Activated B cell treated with CpG ODN at 0.5 μM for 24 hours (primary cell): ENCODE measurements at places on chromosomes 11 and 22. TPM values are rescaled to one million over a fixed set of nuclear protein-coding genes. Genes with fewer than 3 reads are reported as not detected.
A peak's percentile ranks its signal among the peaks of the same experiment; 100 is the strongest.

GRCh38 chr11:47998733-47999359 lies 18.5 kb downstream of the PTPRJ start:
- no peak for DNase-seq

DNA sequence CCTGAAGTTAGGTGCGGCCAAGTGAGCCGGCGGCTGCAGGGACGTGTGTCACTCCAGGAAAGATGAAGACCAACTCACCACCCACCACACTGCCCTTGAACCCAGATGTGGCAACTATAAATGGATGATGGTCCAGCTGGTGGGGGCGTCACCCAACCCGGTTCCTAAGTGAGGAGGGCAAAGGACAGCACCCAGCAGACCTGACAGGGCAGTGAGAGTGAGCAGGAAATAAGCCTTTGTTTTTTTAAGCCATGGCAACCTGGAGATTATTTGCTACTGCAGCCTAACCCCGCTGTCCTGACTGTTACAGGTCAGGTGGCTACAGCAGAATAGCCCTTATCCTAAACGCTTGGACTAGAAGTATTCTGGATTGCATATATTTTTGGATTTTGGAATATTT lies 228.9 kb downstream of the CTTN start:
- DNase-seq: no peak

Gene MCAM
- total RNA-seq: 0.15 and 0.20 TPM in 2 replicates

GRCh38 chr11:19666951-19667350 lies 45.7 kb upstream of the NAV2 start:
- DNase-seq: no peak

DNA sequence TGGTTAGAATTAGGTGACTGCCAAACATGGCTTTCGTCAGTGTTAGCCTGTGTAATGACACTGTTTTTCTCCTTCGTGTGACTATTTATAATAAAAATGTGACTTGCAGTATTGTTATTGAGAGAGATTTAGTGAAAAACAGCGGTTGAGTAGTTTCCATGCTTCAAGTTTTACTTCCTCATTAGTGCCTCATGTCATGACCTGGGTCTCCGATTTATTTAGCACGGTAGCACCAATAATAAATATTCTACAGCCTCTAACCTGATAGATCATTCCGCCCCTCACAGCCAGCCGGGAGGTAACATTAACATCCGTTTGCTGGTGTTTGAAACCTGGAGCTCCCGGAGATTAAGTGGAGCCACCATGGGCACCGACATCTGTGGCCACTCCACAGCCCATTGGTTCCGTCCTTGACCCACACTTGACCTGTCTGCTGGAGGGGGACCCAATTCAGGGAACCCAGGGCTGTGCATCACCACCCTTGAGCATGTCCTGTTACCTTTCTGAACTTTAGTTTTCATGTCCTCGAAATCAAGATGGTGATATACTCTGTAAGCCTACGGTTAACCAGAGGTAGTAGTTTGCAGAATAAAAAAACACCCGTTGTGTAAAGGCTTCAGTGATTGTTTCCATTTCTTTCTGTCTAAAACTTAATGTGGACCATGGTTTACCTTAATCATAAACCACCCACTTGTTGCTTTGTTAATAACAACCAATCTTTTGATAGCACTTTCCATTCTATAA lies 104.1 kb downstream of the ATXN10 start:
- peak; percentile 23 for DNase-seq

DNA sequence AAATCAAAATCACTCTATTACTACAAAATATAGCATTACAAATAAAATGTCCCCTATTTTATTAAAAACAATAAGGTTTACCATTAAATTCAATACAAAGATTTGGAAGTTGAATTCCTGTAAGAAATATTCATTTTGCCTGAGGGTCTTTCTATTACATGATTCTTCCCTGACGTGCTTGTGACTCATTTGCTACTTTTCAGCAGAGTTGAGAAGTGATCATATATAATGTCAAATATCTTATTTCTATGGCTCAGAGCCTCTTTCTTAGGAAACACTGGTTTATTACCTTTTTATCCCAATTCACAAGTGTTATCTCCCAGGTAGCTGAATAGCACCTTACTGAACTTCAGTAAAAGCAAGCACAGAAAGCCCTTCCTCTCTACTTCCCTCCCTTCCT lies 65.2 kb upstream of the CNTN5 start:
- DNase-seq: no peak

DNA sequence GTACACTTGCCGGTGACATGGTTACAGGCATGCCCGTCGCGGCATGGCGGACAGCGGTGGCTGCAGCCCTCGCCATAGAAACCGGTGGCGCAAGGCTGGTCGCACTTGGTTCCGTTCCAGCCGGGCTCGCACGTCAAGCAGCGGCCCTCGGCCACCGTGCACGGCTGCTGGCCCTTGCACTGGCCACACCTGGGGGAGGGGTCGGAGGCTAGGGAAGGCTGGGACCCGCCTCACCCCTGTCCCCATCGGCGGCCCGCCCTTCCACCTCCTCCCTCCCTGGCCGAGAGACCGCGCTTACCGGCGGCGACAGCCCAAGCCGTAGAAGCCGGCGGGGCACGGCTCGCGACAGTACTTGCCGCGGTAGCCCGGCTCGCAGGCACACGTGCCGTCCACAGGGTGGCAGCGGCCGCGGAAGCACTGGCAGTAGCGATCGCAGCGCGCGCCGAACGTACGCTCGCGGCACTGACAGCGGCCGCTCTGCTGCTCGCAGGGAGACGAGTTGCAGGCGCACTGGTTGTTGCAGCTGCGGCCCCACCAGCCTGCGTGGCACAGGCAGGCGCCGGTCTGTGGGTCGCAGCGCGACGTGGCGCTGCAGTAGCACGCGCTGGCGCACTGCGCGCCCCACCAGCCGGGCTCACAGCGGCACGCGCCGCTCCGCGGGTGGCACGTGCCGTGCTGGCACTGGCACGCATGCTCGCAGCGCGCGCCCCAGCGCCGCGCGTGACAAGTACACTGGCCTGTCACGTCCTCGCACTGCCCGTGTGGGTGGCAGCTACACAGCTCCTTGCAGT lies 6.7 kb downstream of the SCARF2 start:
- peak; percentile 56 for DNase-seq

- no peak for DNase-seq
These were observed 41.7 kb upstream of the PLET1 start for GRCh38 chr11:112302226-112302868.

- DNase-seq: no peak
These were observed 25.9 kb downstream of the SCUBE1 start for GRCh38 chr22:43317239-43317638.

DNA sequence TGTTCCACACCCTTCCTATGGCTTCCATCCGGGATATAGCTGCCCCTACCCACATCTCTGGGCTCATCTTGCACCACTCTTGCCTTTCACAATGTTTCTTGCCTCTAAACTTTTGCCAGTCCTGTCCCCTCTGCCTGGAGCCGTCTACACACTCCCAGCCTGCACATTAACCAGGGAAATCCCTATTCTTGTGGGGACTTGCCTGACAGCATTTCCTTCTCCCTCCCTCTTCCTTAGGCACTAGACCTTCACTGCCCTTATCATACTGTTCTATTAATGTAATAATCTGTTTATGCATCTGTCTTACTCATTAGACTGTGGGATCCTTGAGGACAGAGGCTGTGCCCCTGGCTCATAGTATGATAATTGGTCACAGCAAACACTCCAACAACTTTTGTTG lies 5.8 kb upstream of the TTC12 start:
- no peak for DNase-seq
